Mammary epithelial cell (primary cell): ENCODE measurements at places on chromosomes 11 and 22. TPM values are rescaled to one million over a fixed set of nuclear protein-coding genes. Genes with fewer than 3 reads are reported as not detected.

Gene KIRREL3
- under 0.01 TPM for total RNA-seq

Gene TESMIN
- total RNA-seq = 10.7 and 15.4 TPM in 2 replicates

Gene SORL1
- total RNA-seq = 17.5 TPM

Gene SPI1
- total RNA-seq = not detected in 2 replicates

Gene RNH1
- 187 and 216 TPM in 2 replicates for total RNA-seq

Gene MS4A3
- not detected in 2 replicates for total RNA-seq
